Activated CD4-positive, alpha-beta T cell treated with anti-CD3 and anti-CD28 coated beads for 36 hours (primary cell): ENCODE measurements at places on chromosomes 2 and 18.

GRCh38 chr2:100483895-100484294, 13.6 kb downstream of the NMS start:
- no peak for DNase-seq

GRCh38 chr2:44004735-44005602, 9.2 kb upstream of the LRPPRC start:
- no peak for DNase-seq

- no peak for DNase-seq
These were observed 1069.2 kb upstream of the CHAC2 start for GRCh38 chr2:52698408-52698807.

- DNase-seq, result no peak
These were observed 97.2 kb upstream of the GLI2 start for GRCh38 chr2:120638450-120638849.

GRCh38 chr2:11744631-11745394, 1.6 kb upstream of the LPIN1 start:
- peak; percentile 59 for DNase-seq

DNA sequence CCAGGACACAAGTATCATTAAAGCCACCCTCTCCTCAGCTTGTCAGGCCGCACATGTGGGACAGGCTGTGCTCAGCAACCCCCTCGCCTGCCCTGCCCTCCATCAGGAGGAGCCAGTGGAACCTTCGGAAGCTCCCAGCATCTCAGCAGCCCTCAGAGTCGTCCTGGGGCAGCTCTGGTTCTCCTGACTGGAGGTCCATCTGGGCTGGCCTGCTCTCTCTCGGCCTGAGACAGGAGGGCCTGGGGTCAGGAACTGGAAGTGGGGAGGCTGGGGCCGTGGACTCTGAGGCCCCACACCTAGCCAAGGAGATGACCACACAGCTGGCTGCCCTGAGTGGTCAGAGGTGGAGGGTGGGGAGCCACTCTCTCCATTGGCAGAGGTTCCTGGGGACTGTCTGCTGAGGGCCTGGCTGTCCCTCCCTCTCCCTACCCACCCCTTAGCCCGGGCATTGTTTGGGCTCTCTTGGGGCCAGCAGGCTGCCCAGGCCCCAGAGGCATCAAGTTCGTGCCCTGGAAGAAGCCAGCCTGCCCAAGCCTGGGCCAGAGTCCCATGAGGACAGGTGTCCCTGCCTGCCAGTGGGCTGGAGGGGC, 23.1 kb downstream of the ODC1 start:
- no peak for DNase-seq

DNA sequence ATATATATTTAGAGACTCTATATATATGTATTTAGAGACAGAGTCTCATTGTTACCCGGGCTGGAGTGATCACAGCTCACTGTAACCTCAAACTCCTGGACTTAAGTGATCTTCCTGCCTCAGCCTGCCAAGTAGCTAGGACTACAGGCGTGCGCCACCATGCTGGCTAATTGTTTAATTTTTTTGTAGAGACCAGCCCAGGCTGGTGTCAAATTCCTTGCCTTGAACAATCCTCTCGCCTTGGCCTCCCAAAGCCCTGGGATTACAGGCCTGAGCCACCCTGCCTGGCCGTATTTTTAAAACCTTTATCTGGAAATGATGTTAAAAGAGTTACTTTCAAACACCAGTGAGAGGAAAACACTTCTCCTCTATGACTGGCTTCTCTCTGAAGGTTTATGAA, 30.9 kb upstream of the PGAP1 start:
- no peak for DNase-seq

GRCh38 chr2:26558271-26559043, 80.5 kb upstream of the OTOF start:
- peak; percentile 1 for DNase-seq

DNA sequence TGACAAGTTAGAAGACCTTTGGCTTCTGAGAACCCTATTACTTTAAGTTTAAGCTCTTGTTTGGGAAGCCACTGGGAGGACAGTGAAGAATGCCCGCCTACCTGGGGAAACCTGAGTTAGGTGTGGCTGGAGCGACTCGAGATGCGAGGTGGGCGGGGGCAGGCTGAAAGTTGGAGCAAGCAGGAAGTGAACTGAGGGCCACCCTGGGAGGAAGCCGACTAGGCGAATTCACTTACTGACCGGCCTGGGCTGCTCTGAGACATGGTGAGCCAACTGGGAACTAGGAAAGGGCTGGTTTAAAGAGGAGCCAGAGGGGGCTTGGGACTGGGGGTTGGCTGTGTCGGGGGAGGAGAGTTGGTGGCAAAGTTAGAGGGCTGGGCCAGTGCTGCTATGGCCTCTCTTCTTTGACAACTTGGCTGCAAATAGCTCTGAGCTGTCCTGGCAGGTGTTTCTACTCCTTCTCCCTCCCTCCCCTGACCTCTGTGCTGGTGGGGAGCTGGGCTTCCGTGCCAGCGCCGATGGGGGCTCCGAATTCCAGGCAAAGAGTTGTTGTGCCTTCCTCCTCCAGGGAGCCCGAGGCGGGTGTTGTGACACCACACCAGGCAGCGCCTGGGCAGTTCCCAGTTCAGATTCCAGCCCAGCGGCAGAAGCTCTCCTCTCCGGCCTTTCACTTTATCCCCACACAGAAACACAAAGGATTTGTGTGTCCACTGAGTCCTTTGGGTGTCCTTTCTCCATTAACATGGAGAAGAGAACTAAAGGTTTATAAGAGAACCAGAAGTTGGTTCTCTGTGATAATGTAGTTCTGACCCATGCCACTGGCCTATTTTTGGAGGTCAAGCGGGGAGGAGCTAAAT, at the start of gene VAMP8:
Gene VAMP8 (plus strand): TSS at position 201 of the 857 bp plus-strand sequence. CDS start 61 bp downstream, at position 262.
- peak; percentile 81 for DNase-seq

DNA sequence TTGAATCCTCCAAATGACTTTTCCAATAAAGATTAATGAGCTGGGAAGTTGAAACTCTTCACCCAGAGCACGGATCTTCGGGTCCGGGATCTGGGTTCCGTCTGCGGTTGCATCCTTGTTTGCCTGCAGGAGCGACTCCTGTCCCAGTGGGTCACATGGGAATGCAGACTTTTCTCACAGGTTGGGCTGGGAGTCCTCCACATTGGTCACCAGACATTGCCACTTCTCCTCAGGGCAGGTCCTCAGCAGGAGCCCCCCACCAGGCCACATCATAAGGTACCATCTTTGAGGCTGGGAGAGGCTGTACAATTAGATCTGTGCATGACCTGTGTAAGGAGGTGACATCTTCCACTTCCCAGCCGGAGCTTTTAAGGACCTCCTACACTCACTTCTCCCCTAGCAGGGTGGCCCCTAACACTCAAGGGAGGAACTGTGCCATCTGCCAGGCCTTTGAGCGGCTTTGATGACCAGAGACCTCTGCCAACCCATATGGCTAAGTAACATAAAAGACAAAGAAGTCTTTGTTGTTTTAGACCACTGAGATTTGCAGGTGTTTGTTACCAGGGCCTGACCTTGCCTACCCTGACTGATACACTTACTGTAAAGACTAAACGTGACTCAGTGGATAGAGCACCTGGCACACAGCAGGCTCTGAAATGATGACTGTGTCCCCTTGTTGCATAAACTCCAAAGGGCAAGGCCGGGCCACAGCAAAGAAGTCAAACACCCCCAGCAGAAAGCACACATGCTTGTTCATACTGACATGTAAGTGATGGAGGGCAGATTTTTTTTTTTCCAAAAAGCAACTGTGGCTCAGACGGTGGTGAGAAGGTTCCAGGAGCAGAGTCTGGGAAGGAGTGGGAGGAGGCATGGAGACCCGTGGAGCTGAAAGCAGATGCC, 7.9 kb upstream of the TEX51 start:
- DNase-seq, result no peak

- DNase-seq, result no peak
These were observed 74.7 kb upstream of the TEX51 start for GRCh38 chr2:126823951-126824350.

- DNase-seq, result no peak
These were observed 17.8 kb downstream of the CRIM1 start for GRCh38 chr2:36373149-36373926.

GRCh38 chr18:23752796-23753195, 63.5 kb downstream of the LAMA3 start:
- DNase-seq, result no peak
